ENCODE measurements at places on chromosomes 3 and 15.

- DNase-seq: no peak
These were observed 6.9 kb upstream of the IL16 start for GRCh38 chr15:81189583-81190283.

DNA sequence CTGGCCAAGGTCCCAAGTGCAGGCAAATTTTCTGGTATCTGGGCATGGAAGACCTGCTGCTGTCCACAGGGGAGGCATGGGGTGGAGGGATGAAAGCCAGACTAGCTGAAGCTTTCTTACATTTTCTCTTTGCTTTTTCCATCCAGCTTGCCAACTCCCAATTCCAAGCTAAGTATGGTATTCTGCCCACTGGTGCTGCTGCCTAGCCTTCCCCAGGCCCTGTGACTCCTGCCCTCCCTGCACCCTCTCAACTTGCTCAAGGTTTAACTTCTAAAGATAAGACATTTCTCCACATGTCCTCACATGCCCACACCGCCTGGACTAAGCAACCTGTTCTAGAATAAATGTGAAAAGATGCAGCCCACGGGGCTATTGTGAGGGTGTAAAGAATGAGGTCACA, 59.5 kb upstream of the HACD2 start:
- no peak for DNase-seq

GRCh38 chr3:155676252-155676981, 68.5 kb downstream of the PLCH1 start:
- DNase-seq: no peak

GRCh38 chr3:123757281-123757940, 126.7 kb downstream of the MYLK start:
- DNase-seq: peak; percentile 86

- peak; percentile 71 for DNase-seq
These were observed 35.8 kb upstream of the CCDC80 start for GRCh38 chr3:112676659-112677234.

DNA sequence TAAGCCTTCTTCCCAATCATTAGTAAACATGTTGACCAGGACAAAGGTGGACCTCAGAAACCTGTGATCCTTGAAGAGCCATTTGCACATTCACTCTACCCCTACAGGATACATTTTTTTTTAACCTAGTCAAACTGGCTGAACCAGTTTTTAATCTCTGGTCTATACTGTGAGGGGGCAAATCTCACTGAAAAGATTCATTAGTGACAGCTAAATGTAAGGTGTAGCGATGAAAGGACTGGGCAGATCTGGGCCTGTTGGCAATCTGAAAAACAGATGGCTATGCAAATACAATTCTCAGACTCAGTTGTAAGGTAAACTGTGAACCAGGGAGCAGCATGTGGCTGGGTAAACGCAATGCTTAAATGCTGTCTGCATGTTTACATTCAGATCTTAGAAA, 75.6 kb upstream of the SNTN start:
- no peak for DNase-seq

DNA sequence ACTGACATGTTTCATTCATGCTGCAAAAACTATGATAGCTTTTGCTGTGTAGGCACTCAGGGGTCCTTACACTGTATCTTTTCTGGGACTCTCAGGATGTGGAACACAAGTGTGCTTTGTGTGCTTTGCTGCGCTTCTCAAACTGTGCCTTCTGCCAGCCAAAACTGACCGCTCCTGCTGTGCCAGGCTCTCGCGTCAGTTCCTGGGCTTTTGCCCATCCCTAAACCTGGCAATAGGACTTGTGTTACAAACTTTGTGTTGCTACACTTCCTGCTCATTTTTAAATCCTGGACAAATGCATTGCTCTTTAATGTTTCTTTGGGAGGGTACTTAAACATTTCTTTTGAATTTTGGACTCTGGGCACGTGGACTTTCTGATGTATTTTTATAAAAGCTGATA, 60.3 kb downstream of the DIPK2A start:
- DNase-seq: no peak

DNA sequence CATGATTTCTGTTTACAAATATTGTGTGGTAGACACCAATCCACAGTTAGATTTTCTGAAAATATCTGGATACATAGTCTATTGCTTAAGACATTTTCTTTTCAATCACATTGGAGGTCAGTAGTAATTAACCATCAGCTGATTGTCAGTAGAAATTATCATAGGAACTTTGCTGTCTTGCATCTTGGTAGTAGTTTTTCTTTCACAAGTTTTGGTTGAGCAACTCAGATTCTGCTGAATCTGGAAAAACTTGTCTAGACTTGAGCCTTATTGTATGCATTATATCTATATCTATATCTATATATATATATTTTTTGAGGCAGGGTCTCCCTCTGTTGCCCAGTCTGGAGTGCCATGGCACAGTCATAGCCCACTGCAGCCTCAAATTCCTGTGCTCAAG, 4.0 kb downstream of the RAB11A start:
- no peak for DNase-seq

DNA sequence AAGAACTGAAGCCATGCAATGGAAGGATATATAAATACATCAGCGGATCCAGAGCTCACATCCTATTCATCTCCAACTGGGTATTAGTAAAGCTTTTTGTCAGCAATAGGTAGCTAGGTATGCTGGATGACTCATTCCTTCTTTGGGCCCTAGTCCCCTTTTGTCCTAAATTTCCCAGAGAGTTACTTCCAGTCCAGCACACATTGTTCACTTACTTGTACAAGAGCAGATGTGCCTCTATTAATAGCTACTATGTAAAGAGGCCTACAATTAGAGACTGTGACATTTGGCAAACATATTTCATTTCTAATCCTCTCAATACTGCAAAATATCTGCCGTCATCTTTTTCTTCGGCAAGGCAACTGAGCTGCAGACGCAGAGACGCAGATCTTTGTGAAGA, 1.7 kb upstream of the SLC4A7 start:
- DNase-seq: no peak

- DNase-seq: peak; percentile 61
These were observed 65.9 kb upstream of the KLF13 start for GRCh38 chr15:31260646-31261265.

- DNase-seq: no peak
These were observed 10.2 kb downstream of the MUC4 start for GRCh38 chr3:195801251-195802183.

- DNase-seq: no peak
These were observed 959 bp downstream of the TPM1 start for GRCh38 chr15:63043335-63044076.

DNA sequence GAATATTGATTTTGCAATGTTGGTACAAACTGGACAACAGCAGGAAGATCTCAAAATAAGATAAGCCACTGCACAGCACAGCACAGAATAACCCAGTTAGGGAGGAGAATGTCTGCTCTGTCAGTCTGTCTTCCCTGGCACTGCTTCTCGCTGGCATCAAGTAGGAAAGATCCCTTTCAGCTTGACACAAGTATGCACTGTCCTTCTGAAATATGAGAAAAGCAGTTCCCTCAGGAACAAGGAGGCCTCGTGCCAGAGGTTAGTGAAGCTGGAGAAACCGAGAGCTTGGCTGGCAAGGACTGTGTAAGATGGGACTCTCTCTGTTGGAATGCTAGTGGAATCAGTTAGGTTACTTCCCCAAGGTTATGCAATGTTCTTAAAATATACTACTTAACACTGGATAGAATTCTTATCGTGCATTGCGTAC, 59.1 kb downstream of the FMN1 start:
- DNase-seq: no peak

DNA sequence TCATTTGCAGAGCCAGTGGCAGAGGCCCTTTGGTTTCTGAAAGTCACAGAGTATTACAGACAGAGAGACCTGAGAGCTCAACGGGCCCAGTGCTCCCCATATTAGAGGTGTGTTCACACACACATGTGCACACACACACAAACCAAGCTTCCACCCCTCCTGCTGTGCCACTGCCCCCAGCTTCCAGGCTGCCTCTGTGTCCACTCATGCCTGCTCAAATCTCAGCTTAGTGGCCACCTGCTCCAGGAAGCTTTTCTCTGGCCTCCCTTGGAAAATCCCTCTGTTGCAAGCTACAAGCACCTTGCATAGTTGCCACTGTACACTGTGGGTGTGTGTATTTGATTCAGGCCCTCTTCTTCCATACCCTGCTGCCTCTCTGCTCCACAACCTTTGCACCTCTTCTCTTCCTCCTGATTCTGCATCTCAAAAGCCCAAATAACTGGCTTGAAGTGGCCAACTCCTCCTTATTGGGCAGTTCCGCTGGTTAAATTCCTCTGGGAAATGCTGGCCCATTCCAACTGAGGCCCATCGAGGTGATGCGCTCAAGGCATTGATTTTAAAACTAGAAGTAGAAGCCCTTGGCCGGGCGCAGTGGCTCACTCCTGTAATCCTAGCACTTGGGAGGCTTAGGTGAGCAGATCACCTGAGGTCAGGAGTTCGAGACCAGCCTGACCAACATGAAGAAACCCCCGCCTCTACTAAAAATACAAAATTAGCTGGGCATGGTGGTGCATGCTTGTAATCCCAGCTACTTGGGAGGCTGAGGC, 23.0 kb downstream of the MESD start:
- no peak for DNase-seq

DNA sequence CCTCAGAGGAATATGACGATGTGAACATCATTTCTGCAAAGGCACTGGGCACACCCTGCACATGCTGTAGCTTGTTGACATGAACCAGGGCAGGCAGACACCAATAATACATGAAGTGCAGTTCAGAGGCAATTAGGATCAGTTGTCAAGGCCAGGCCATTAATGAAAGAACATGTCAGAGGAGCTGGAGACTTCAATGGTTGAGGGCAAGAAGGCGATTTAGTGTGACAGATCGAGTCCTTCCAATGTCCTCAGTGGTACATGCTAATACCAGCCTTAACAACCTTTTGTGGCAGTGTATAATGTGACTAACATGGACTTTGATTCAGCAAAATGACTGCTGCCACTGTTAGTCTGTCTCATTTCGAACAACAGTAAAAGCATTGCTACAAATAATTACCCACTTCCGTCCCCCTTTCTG, 205.2 kb upstream of the NANOGP8 start:
- DNase-seq: no peak

DNA sequence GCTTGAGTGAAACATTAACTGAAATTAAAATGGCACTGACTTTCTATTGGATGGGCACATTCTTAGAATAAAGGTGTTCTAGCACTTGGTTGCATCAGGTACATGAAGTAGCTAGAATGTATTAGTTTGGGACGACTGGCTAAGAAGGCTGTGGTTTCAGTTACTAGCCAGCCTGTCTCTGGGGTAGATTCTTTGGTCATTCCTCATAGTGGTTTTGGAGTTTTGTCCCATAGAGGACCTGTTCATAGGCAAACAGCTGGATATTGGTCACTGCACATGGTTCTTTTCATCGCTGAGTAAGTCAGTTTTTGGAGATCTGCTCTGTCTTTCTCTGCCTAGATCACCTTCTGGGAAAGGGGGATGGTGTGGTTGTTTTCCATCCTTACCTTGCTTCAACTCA, 55.3 kb downstream of the ADAMTSL3 start:
- DNase-seq: no peak

DNA sequence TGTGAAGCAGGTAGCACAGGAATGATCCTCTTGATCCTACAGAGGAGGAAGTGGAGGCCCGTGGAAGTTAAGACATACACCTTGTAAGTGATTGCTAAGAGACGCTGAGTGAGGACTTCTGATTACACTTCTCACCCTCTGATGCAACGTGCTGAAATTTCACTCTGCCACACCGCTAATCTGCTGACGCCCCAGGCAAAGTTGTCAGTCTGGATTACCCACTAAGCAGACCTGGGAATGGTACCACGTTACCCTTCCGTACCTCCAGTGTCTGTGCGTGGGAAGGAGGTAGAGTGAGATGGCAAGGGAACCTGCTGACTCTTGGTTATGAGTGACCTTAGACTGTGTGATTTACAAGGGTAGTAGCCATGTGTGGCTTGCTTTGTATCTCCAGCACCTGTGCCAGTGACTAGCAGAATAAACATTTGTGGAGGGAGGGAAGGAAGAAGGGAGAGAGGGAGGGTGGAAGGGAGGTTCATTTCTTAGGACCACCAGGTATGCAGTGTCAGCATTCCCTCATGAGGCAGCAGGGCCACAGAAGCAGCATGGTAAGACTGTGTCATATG, 115.0 kb downstream of the ALDH1A2 start:
- DNase-seq: no peak

DNA sequence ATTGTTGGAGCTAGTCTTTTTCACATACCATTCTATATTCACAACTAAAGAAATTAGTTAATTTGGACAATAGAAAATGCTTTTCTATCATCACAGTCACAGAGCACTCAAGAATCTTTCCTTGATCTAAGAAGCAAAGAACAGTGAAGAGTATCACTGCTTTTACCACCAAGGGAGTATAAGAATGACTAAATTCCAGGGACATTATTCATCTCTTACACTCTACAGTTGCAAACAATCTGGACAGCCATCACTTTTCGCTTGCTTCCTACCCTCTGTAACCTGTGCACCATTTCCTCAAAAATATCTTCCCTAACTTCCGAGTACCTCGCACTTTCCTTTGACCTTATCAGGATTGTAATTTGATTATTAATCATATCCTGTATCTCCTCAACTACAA, 359.5 kb upstream of the TMCO5A start:
- no peak for DNase-seq

GRCh38 chr3:5001135-5001534, 21.9 kb downstream of the BHLHE40 start:
- peak; percentile 39 for DNase-seq

Measured in lower leg skin (tissue), 4 donors.